ENCODE measurements at places on chromosomes 5 and 9.
A peak's percentile ranks its signal among the peaks of the same experiment; 100 is the strongest.

DNA sequence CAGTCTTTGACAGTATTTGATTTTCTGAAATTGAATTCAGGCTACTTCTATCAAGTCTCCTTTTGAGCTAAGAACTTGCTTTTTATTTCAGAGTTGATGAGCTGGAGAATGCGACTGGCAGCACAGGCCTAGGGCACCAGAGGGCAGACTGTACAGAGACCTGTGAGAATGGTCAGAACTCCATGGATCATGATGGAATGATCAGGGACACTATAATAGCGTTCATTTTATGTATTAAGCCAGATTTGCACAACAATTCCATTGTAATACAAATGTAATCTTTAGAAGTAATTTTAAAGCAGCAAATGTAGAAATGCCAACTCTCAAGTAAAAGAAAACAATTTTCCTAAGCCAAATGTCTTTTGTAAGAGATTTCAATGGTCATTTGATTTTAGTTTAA, 902.4 kb downstream of the NR2F1-AS1 start:
- no peak for DNase-seq

- DNase-seq: no peak
These were observed 6.2 kb downstream of the MAPKAP1 start for GRCh38 chr9:125700791-125701190.

DNA sequence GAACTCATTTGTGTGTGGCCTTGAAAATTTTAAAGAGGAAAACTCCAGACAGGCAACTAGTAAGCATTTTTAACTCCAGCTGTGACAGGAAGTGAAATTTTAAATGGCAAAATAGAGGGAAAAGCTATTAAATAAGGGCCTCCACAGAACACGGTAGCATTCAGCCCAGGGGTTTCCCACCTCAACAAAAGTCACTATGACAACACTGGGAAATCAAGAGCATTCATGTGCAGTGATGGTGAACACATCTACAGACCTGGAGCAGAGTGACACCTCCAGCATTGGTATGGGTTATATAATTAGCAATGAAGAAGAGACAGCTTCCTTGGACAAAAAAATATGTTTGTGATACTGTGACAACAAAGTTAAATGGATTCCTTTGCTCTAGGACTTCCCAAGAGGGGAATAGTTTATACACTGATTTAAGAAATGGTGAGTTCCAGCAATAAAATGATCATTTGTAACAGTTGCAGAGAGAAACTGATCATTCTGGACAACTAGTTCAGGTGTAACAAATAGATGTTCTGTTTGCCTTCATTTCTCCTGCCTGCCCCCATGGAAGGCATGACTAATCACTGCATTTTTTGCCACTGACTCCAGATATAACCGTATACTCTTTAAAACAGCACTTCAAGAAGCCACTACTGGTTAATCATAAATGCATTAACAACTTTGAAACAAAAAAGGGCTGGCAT, 93.3 kb upstream of the SLC44A1 start:
- DNase-seq: no peak

DNA sequence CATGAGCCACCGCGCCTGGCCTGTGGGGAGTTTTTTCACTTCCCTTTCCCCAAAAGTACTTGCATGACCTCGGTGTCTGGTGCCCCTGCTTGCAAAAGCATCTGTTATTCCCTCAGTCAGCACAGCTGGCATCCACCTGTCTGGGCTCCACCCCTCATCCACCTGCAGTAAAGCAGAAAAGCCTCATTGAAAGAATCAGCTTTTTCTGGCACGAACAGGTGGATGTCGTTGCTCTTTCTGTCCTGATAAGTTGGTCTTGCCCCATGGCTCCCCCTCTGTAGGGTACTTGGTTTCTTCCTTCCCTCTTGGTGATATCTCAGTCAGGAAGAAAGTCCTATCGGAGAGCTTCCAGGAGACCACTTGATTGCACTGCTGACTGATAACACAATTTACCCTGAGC, 37.4 kb downstream of the WWC1 start:
- peak; percentile 20 for DNase-seq

DNA sequence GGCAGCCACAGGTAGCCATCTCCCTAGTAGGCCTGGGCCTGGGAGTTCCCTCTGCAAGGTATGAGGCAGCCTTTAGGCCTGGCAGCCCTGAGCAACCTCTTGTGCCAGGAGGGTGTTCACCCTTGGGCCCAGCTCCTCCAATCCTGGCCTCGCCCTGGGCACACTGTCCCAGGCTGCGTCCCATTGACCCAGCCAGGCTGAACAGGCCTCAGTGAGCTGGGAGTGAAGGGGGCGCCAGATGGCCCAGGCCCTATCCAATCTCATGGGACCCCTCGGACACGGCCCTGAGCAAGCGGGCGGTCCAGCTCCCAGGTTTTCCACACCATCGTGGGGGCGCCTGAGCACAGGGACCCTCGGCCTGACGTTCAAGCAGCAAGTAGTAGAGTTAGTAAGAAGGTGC, 14.5 kb downstream of the SH3GLB2 start:
- no peak for DNase-seq

GRCh38 chr9:136493567-136493971, 10.7 kb upstream of the SEC16A start:
- no peak for DNase-seq

DNA sequence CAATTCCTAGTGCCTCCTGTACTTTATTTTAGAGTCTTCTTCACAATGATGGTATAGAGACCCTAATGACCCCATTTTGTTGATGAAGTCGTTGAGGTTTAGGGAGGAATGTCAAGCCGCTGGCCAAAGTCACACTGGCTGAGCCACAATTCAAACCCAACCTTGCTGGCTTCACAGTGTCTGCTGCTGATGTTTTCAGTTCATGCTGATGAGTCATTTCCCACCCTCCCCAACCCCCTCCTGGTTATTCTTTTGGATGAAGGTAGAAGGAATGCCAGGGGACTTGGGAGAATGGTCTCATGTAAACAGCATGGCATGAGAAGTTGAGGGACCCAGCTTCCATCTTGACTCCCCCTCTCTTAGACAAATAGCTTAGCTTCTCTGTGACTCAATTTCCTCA, 68.6 kb downstream of the TMEM252 start:
- DNase-seq: no peak

- DNase-seq: no peak
These were observed 237.5 kb upstream of the PANK3 start for GRCh38 chr5:168816661-168817060.

DNA sequence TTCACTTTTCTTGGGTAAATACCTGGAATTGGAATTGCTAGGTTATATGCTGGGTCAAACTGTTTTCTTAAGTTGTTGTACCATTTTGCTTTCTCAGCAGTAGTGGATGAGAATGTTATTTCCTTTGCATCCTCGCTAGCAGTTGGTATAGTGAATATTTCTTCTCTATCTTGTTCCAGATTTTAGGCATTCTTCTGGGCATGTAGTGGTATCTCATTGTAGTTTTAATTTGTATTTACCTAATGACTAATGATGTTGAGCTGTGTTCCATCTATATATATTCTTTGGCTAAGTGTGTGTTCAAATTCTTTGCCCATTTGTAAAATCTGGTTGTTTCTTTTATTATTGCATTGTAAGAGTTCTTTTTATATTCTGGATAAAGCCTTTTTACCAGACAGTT, 333.3 kb downstream of the MAT2B start:
- DNase-seq: no peak

DNA sequence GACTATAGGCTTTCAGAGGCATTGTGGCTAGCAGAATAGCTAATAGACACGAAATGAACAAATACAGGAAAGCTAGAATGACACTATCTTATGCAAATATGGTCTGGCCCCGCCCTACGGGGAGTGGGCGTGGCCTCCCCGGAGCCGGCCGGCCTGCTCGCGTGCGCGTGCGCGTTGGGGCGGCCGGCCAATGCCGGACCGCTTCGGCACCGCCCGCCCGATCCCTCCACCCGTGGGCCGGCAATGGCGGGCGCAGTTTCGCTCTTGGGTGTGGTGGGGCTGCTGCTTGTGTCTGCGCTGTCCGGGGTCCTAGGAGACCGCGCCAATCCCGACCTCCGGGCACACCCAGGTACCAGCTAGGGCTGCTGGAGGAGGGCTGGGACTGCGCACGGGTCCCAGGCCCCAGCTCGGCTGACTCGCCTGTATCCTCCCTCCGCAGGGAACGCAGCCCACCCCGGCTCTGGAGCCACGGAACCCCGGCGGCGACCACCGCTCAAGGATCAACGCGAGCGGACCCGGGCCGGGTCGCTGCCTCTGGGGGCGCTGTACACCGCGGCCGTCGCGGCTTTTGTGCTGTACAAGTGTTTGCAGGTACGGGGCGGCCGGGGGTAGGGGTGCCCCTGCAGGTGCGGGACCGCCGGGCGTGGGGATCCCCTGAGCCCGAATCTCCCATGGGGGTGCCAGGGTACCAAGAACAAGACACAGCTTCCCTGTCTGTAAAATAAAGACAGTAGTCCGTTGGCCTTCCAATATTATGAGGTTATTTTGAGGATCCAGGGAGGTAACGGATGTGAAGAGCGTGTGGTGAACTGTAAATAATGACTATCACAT, at the start of gene CCDC107:
TSS of gene CCDC107 (plus strand) at position 156 of the 831 bp plus-strand sequence. CDS start at position 244, 88 bp downstream.
- peak; percentile 97 for DNase-seq

GRCh38 chr9:134286471-134287245, 39.6 kb upstream of the RXRA start:
- no peak for DNase-seq

GRCh38 chr5:16037121-16037845, 142.3 kb downstream of the MARCHF11 start:
- no peak for DNase-seq

- no peak for DNase-seq
These were observed 9.3 kb upstream of the SPINK13 start for GRCh38 chr5:148259288-148259687.

DNA sequence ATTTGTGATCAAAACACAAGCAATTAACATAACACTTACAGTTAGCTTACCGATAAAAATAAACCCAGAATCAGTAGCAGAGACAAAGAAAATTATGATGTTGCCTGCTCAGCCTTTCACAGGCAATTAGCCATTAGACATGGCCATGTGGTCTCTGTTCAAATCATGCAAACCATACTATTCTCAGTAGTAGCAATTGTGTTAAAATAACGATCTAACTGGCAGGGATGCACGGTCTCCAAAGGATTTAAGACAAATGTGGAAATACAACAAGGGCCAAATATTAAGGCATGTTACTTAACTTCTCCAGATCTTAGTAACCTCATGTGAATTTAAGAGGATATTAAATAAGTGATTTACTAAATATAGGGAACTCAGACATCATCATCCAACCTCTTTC, 59.5 kb downstream of the PTBP3 start:
- DNase-seq: no peak

- DNase-seq: peak; percentile 70
These were observed 7.3 kb upstream of the HNRNPAB start for GRCh38 chr5:178196986-178197385.

DNA sequence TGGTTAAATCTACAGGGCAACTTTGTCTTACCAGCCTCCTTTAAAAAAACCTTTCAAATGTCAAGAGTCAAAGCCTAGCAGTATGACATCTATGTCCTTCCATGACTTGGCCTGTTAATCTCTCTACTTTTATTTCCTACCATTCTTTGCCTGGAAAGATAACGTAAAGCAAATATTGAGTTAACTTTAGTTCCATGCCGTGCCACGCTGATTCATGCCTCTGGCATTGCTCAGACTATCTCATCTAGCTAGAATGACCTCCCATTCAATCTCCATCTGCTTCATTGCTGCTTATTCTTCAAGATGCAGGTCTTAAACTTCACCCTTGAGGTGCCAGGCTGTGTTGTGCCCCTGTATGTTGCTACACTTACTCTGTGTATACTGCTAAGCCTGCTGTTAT, 729.8 kb downstream of the EFNA5 start:
- DNase-seq: no peak

- no peak for DNase-seq
These were observed 57.5 kb downstream of the ADAMTS12 start for GRCh38 chr5:33834334-33834733.

DNA sequence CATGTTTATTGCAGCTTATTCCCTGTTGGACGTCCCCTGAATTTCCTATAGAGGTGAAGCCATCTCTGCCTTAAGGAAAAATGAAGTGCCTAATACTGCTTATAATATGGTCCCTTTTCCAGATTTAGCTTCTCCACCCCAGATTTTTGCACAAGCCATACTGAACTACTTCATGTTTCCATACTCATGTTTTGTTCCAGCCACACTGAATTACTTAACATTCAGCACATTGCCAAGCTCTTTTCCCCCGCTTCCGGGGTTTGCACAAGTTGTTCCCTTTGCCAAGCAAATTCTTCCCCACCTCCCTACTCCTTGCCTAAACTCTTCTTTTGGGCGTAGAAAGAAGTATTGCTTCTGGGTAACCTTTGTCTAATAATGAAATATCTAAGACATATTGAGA, 1.7 kb upstream of the CNTRL start:
- DNase-seq: no peak

GRCh38 chr5:96781031-96781971, 26.4 kb downstream of the ERAP1 start:
- DNase-seq: no peak

- DNase-seq: no peak
These were observed 17.4 kb upstream of the OBP2B start for GRCh38 chr9:133226219-133227171.

DNA sequence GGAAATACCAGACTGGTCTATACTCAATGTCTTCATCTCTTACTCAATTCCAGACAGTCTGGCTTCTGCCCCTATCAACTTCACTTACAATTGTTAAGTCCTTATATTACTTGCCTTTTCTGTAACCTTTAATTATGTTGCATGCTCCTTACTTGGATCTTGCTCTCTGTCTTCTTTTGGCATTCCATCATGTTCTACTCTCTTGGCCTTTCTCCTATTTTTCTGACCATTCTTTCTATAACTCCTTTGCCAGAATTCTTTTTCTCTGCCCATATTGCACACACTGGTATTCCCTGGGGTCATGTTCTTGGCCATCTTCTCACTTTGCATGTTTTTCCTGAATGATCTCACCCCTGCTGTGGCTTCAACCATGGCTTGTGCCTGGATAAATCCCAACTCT, 209.8 kb upstream of the ZNF462 start:
- DNase-seq: no peak

DNA sequence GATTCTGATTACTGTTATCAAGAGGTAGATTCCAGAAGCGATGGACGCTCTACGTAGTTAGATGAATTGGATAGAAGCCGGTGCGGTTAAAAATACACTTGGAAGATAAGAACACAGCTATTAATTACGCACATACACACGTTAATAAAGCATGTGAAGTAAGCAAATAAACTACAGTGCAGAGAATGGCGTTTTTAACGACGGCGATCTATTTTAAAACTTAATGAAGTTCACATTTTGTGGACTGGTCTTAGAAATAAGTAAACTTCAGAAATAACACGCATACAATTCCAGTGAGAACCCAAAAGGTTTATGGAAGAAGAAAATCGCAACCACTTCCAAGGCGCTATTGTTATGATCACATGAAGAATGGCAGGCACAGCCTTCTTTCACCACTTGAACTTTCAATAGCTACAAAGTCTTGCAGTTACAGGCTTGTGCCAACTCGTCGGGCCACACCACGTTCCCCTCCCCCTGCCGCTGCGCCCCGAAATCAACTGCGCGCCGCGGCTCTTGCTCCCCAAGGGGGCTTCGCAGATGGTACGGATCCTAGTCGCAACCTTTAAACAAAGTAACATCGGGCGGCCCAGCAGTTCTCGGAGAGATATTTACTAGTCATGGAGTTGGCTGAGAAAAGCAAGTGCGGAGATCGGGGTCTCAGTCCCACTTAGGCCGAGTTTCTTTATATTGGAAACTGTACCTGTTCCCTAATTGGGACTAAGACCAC, 866 bp upstream of the SEMA6A start:
- no peak for DNase-seq

Measured in K562 (cell line).